CMK (cell line): ENCODE measurements at places on chromosomes 13 and 19.
A peak's percentile ranks its signal among the peaks of the same experiment; 100 is the strongest.

- no peak for DNase-seq
These were observed 489.1 kb upstream of the TSHZ3 start for GRCh38 chr19:31838163-31838815.

GRCh38 chr13:112839356-112840105, 129.5 kb upstream of the MCF2L start:
- DNase-seq = no peak

DNA sequence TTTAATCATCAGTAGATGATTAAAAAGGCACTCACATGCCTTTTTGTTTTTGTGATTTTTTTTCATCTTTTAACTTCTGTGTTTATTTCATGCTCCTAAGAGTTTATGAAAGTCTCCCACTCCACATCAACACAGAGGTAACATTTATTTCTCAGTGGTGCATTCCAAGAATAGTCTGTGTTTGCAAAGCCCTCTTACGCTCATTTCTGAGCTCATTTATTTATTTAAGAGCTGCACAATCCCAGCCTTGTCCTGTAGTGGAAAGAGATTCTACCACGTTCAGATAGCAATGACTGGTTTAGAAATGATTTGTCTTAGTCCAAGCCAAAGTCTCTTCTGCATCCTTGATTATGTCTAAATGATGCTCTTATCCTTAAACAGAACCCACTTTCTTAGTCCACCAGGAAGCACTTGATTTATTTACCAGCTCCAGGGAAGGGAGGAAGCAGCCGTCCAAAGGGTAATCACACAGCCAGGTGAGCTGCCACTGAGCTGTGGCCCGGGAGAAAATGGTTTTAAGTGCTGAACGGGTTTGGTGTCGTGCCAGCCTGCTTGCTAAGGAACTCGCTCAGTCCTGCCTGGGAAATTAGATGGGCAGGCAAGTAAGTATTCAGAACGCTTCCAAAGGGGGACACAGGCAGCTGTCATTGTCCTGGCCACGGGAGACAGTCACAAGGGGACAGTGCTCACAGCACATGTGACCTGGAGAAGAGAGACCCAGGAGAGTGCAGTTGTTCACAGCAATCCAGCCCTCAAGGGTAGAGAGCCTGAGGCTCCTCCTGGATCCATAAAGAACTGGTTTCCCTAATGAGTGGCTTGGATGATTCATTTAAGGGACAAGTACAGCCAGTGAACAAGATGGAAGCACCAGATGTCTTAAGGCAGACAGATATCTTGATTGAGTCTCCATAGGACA, 131.8 kb upstream of the WASF3 start:
- DNase-seq = no peak

DNA sequence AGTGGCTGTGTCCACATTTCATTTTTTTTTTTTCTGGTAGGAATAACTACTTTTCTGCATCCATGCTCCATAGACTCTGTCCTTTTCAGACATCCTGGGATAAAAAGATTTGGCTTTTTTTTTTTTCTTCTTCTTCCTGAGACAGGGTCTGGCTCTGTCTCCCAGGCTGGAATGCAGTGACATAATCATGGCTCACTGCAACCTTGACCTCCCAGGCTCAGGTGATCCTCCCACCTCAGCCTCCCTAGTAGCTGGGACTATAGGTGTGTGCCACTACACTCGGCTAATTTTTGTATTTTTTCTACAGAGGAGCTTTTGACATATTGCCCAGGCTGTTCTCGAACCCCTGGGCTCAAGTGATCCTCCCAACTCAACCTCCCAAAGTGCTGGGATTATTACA, 4.1 kb upstream of the ICAM3 start:
- DNase-seq = no peak

- no peak for DNase-seq
These were observed 716.2 kb upstream of the ARGLU1 start for GRCh38 chr13:107284173-107284572.

DNA sequence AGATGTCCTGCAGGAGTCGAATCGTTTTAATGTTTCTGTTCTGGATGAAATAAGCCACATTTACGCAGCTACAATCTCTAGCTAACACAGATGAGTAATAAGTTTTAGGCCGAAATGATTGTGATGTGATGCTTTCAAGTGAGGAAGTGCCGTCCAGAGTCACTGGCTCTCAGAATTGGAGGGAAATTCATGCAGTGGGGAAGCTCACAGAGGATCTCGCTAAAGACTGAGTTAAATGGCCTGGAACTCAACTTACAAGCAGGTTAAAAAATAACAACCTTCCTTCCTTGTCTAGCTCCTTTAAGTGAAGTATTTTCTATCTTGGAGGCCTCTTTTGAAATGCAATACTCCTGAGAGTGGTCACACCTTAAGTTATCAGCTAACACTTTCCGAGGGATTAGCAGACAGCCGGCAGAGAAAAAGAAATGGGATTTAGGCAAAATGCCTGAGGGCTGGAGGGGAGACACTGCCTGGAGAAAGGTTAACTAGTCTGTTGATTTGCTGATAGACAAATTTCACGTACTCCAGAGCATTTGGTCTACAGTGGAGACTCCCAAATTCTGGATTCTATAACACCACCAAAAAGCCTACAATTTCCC, 74.2 kb downstream of the IRS2 start:
- no peak for DNase-seq

GRCh38 chr13:64186503-64187250, 2771.0 kb upstream of the PCDH20 start:
- DNase-seq = no peak

- DNase-seq = no peak
These were observed 256.9 kb downstream of the DLEU7 start for GRCh38 chr13:50586414-50587083.

DNA sequence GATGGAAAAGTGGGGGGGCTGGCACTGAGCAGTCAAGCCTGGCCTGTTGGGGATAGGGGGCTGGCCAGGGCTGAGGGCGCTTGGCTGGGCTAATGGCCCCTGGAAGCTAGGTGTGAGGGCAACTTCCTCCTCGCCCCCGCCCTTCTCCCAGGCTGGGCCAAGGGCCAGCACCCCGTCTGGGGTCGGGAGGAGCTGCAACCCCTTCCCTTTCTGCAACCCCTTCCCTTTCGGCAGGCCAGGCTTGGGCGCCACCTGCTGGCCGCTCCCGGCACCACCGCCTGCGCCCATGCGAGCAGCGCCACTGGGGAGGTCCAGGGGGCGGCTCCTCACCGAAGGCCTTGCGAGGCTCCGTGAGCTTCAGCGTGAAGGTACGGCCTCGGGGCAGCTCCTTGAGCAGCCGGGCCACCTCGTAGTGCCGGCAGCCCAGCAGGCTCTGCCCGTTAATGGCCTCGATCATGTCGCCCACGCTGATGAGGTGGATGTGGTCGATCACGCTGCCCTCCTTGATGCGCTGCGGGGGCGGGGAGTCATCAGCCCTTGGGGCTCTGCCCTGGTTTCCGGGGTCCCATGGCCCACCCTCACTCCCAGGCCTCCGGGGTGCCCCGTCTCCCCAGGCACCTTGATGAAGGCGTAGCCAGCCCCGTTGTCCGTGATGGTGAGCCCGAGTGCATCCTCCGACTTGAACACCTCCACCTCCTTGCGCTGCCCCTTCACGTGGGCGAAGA, 5.0 kb upstream of the PTGER1 start:
- DNase-seq = peak; percentile 76

- no peak for DNase-seq
These were observed 4.7 kb downstream of the EEF1AKMT1 start for GRCh38 chr13:20769091-20769490.

- DNase-seq = no peak
These were observed 160.5 kb downstream of the DLEU7 start for GRCh38 chr13:50682966-50683365.

DNA sequence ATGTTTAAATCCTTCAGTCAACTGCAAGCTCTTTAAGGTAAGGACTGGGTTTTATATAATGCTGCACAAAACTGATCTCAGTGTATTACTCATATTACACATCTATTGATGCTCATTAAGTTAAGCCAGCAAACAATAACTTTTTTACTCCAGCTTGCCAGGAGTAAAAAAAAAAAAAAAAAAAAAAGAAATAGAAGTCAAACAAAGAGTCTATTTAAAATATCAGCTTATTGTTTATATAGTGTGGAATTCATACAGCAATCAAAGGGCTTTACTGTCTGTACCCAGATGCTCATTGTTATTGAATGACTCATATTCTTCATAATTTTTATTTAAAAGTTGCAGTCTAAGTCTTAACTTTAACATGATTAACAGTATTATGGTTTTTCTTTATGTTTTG, 21.8 kb upstream of the KBTBD7 start:
- no peak for DNase-seq

- DNase-seq = no peak
These were observed 35.9 kb upstream of the C13orf46 start for GRCh38 chr13:114009590-114010400.
